ENCODE measurements at places on chromosomes 3 and 15.

GRCh38 chr15:83112233-83112955 is 4.9 kb downstream of the TM6SF1 start:
- DNase-seq, result no peak

DNA sequence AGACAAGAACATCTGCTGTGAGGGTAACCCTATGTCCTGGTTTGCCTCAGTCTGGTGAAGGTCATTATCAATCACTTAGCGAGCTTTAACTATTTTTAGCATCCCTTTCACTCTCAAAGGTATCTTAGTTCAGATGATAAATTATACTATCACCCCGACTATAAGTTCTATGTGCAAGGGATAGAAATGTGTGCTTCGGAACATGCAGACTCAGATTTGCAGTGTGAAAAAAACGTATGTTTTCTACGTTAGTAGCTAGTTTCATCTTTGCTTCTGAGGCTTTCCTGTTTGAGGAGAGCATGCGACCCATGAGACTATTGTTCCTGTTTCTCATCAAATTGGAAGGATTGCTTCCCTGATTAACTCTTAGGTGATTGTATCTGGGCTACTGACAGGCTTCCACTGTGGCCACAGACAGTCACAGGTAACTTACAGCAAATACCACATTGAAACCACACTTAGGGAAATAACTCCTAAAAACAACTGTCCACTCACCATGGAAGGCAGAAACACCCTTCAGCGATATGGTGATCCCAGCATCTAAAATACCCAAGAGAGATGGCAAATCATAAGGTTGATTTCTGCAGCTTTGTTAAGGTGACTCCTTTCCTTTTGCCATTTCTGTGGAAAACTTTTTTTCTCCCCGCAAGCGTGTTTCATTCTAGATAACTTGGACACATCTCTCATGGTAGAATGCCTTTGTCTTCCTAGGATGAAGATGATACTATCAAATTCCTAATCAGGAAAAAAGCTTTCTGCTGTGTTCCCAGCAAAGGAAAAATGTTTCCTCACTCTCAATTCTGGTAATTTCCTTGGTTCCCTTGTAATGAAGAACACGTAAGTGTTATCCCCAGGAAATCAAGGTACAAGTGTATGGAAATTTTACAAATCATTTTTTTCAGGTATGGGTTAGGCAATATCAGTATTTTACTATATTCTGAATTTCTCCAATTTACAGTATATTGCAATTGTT is 5.2 kb downstream of the GCSAM start:
- no peak for DNase-seq

DNA sequence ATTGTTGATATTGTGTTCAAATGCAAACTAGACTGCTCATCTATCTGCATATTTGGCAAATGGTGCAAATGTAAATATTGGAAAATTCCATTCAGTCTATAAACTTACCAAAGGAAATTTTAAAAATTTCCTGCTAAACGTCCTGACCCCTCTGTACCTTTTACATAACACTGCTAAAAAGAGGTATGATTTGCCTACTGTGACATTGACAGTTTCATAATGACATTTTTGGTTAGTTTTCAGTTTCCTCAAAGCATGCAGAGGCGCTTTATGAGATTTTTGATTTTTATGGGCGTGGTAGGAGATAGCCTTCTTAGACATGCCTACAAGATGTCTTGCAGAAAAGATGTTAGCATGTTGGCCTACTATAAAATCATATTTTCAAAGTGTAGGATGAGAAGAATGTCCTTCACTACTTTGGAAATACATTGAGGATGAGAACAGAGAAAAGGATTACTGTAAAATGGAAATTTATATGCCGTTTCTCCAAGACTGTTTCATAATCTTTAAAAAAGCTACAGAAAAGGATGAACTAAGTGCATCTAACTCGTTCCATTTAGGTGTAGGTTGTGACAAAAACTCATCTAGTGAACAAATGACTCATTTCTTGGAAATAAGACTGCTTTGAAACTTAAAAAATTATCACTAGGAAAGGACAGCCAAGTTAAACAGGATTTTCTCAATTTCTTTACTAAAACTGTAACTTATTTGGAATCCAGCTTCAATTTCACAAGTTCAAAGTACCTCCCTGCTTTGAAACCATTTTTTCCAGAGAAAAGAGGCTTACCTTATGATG is 14.5 kb upstream of the ISLR start:
- DNase-seq, result no peak

GRCh38 chr3:186400662-186401061 is 38.6 kb upstream of the DGKG start:
- DNase-seq, result no peak

DNA sequence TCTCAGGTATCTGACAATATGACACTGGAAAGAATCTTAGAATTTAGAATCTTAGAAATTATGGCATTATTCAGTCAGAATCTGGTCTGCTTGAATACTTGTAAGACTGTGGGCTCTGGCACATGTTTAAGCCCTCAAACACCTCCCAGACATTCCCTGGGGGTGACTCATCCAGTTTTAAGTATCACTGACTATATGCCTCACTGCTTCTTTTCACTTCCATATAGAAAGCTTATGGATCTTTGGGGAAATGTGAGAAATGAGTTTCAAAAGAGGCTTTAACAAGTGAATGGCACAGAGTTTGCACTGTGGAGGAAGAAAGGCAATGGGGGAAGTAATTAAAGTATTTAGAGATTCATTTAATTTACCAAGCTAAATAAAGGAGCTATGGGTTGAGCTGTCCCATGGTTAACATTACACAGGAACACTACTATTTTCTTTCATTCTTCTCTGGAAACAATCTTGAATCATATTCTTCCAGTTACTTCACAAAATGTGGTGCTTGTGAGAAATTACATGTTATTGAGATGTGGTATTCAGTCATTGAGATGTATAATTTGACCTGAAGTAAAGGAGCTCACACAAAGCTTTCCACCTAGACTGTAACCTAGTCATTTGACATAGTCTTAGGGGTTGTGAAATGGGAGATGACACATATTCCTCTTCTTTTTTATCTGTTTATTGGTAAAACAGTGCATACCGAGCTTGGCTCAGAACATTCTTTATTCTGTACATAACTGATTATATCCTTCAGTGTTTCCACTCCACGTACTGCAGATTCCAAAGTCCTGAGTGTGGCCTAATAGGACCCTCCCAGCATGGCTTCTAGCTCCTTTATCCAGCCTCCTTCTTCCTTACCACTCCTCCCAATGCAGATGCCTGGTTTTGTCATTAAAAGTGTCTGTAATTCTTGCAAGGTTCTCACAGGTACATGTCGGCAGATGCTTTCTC is 544.6 kb upstream of the NECTIN3 start:
- DNase-seq, result no peak

DNA sequence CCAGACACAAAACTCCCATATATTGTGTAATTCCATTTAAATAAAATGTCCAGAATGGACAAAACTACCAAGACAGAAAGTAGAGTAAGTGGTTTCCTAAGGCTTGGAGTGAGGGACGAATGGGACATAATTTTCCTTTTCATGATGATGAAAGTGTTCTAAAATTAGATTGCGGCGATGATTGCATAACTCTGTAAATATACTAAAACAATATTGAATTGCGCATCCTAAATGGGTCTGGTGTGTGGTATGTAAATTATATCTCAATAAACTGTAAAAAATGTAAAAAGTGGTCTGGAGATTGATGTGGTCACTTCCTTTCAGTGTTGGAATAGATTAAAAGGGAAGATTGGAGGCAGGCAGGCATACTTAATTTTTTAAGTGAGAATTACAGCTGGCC is 105.9 kb upstream of the KCNAB1 start:
- DNase-seq, result no peak

DNA sequence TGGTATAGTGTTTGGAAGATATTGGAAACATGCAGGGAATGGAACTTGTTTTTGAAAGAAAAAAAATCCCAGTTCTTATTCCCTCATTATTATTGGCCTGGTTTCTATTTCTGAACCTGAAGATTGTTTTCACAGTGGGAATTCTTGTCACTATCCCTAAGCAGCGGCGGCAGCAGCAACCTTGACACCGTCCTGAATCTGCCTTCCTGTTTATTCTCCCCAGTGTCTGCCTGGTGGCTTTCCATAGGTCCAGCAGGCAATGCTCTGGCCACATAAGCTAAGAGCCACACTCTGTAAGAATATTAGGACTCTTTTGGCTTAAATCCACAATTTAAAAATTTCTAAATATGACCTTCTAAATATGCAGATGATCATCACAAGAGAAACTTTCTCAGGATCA is 178.0 kb downstream of the PLCL2 start:
- no peak for DNase-seq

DNA sequence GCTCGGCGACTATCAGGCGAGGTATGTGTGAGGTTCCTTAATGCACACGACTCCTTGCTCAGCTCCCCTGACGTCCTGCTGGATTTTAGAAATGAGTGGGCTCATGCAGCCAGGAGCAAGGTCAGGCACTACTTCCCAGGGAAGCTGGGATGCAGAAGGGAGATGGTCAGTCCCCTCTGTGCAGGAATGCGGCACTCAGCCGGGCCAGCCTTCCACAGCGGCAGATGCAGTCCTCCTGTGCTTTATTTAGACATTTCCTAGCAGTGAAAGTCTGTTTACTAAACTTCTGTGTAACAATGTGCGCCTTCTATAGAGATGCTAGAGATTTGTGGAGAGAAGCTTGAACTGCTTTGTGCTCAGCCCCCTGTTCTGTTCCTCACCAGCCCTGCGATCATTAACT is 252.1 kb downstream of the SLCO3A1 start:
- DNase-seq, result no peak

DNA sequence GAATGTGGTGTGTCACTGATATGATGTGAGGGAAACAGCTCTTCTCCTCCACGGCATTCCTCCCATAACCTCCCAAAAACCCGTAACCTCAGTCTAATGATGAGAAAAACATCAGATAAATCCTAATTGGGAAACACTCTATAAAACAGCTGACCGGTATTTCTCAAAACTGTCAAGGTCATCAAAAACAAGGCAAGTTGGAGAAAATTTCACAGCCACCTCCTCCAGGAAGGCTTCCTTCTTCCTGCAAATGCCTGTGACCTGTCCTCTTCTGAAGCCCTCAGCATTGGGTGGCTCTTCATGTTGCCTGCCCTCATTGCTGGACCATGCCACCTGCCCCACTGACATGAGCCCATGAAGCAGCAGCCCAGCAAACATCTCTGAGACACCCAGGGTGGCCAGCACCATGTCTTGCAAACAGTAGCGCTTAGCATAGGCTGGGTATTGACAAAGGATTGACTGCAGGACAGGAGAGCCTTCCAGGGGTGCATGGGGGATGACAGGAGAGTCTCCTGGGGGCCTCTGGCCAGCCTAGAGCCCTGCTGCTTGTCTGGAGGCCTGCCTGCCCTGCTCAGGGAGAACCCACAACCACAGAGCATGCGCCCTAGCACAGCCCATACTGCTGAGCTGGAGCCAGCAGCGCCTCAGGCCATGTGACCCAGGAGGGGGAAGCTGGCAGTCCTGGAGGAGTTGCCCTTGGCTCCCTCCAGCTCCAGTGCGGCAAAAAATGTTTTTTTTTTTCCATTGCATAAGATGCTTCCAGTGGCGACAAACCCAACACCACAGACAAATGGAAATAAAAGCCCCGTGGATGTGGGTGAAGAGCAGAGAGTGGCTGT is 49.7 kb downstream of the XXYLT1 start:
- no peak for DNase-seq

- DNase-seq, result no peak
Measured at GRCh38 chr3:54042259-54042823, 80.0 kb upstream of the CACNA2D3 start.

GRCh38 chr3:105593315-105593714 is 226.6 kb downstream of the ALCAM start:
- no peak for DNase-seq

GRCh38 chr3:94159062-94159828 is 96.4 kb downstream of the NSUN3 start:
- DNase-seq, result no peak

DNA sequence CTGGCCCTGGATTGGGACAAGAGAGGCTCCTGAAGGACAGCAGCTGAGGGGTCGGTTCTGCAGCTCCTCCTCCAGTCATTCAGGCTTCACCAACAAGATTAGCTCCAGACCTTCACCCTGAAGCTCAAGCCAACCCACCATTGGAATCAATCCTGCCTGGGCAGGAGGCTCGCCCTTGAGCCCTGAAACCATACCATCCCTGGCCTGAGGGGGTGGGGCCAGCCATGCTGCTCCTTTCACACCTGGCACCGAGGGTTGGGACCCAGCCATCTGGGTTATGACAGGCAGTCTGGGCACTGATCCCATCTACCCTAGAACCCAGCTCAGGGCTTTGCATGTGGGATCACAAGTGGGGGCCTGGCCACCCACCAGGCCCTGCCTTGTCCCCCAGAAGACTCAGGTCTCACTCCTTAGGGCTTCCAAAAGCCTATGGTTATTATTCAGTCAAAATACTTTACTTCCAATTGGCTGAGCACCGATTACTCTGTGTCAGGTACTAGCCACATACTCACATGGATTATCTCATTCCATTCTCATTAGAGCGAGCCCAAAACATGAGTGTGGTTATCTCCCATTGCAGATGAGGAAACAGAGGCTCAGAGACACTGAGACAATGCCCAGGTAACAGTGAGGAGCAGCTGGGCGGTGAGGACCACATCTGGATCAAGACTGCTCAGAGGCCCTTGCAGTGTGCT is 3.1 kb downstream of the ABHD14B start:
- DNase-seq, result no peak

DNA sequence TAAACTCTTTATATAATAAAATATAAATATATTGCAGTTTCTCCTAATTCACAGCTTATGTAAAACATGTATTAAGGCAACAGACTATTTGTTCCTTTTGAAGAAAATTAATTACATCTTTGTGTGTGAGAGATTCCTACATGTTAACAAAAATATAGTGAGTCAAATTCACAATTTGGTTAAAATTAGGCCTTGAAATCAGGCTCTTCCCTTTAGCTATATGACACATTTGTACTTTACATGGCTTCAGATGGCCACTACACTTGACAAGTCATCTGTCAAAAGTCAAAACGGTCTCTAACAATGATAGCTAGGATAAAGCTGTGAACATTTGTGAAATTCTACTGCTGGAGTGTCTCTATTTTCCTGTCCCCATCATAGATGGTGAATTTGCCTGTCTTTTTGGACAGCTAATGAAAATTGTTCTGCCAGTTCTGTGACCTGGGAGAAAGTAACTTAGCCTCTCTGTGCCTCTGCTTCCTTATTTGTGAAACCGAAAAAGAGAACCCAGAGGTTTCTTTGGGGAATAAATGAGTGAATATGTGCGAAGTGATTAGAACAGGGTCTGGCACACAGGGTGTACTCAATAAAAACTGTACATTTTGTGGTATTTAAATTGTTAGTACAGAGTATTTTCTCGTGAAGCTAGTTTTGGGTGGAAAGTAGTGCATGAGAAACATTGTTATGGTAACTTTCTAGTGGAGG is 23.6 kb downstream of the TM4SF4 start:
- DNase-seq, result no peak

DNA sequence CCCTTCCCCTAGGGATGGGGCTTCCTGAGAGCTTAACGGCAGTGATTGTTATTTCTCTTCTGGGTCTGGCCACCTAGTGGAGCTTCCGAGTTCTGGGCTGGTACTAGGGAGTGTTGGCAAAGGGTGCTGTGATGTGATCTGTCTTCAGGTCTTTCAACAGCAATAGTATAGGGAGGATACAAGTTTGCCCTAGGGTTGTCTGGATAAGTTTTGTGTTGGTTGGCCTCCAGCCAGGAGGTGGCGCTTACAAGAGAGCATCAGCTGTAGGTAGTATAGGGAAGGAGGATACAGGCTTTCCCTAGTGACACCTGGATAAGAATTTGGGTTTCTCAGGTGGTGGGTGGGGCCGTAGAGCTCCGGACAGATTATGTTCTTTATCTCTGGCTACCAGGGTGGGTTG is 19.2 kb upstream of the CPOX start:
- DNase-seq, result no peak

All from stimulated activated CD4-positive, alpha-beta T cell treated with anti-CD3 and anti-CD28 coated beads, Interleukin-4, amount 100 ng/mL, for 24 hours (primary cell).